Activated naive CD8-positive, alpha-beta T cell treated with anti-CD3 and anti-CD28 coated beads for 36 hours (primary cell): ENCODE measurements at places on chromosomes 13 and 19.

DNA sequence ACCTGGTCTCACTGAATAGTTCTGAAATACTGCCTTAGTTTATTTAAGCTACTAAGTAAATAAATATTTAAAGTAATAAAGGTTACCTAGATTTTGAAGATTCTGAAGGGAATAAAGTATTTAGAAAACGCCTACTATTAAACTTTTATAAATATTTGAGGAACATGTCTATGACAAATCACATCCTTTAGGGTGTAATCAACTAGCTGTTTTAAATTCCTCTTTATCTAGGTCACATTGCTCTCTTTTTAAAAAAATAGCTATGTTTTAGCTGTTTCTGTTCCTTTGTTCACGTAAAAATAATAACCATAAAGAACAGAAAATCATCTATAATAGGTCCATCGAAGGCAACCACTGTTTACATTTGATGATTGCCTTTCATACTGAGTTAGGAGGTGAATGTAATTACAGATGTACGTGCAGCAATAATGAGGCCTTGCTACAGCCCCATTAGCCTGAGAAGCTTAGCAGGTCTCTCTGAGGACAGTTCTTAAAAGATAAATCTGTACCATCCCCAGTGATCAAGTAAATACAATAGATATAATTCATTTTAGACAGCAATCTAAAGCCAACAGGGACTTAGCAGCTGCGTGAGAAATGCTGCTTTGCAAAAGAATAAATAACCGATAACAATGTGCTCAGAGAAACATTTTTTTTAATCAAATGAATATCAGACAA, 449.5 kb downstream of the LIG4 start:
- H3K27ac ChIP-seq: no peak overlapping the region
- no peaks in the 10 kb centered on the region for H3K27me3 ChIP-seq
- no peaks in the 10 kb centered on the region for H3K4me1 ChIP-seq
- no peak for DNase-seq

DNA sequence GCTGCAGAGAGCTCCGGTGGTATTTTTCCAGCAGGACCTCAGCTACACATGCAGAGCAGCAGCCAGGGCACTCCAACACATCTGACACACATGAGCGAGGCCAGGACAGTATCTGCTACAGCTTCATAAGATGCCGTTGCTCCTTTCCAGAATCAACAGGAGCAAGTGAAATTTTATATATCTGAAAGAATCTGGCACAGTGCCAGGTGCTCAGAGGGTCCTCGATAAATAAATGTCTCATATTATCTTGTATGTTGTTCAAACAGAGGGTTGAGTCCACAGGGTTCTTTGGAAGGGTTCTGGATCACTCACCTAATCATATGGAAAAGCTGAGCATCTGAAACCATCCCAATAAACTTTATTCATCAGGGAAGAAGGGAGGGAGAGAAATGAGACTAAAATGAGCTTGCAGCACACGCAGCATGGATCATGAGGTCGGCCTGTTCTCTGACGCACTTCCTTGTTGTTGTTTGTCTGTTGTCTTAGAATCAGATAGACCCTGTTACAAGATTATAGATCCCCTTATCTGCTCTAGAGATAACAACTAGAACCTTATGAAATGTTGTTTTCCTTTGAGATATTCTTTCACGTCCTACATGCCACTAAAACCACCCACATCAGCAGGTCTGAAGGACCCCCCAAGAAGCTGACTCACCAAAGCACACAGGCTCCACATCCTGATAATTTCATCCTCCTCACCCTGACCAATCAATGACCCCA, 3.2 kb upstream of the METTL21C start:
- H3K4me3 ChIP-seq: no peak overlapping the region
- no peaks in the 10 kb centered on the region for H3K36me3 ChIP-seq
- peaks cover 14% of the 10 kb centered on the region for H3K27me3 ChIP-seq
- H3K27ac ChIP-seq: no peak overlapping the region
- DNase-seq: no peak
- H3K4me1 ChIP-seq: no peaks in the 10 kb centered on the region

- no peak for DNase-seq
- H3K4me3 ChIP-seq: no peak overlapping the region
- H3K27ac ChIP-seq: no peak overlapping the region
- no peaks in the 10 kb centered on the region for H3K27me3 ChIP-seq
Observed at GRCh38 chr13:103068836-103069235, 2.6 kb upstream of the SLC10A2 start.

DNA sequence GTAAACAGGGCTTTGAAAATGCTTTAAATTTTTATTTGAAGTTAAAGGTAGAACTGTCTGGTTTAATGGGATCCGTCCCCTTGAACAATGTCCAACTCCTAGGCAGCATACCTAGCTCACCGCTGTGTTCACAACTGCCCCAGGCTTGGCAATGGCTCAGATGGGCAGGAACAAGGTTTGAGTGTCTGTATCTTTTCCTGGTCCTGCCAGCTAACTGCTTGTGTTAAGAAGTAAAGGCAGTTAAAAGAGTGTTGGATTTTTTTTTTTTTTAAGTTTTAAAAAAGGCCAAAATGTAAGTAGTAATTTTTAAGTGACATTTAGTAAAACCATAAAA, 66.7 kb upstream of the FNDC3A start:
- H3K27me3 ChIP-seq: peaks cover 9% of the 10 kb centered on the region
- no peak overlapping the region for H3K27ac ChIP-seq
- no peak for DNase-seq

DNA sequence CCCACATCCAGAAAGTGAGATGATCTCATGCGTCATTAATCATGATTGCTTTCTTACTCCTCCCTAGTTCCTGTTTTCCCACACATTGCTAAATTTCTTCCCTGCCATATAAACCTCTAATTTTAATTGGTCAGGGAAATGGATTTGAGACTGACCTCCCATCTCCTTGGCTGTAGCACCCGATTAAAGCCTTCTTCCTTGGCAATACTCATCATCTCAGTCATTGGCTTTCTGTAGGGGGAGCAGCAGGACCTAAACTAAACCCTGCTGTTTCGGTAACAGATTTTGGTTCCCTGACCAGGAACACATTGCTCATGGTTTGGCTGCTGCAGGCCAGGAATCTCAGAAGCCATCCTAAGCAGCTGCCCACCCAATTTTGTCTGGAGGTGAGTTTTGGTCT, 61.7 kb downstream of the SPRYD7 start:
- H3K27ac ChIP-seq: no peak overlapping the region
- peaks cover 5% of the 10 kb centered on the region for H3K36me3 ChIP-seq
- no peaks in the 10 kb centered on the region for H3K27me3 ChIP-seq
- H3K4me1 ChIP-seq: no peaks in the 10 kb centered on the region

GRCh38 chr13:64314331-64314730, 2898.7 kb upstream of the PCDH20 start:
- H3K27me3 ChIP-seq: no peaks in the 10 kb centered on the region
- H3K27ac ChIP-seq: no peak overlapping the region
- DNase-seq: no peak
- no peaks in the 10 kb centered on the region for H3K36me3 ChIP-seq
- H3K4me3 ChIP-seq: no peak overlapping the region

GRCh38 chr13:53135301-53135700, 106.7 kb downstream of the OLFM4 start:
- no peak for DNase-seq
- no peaks in the 10 kb centered on the region for H3K4me1 ChIP-seq
- no peaks in the 10 kb centered on the region for H3K27me3 ChIP-seq
- no peak overlapping the region for H3K27ac ChIP-seq
- H3K4me3 ChIP-seq: no peak overlapping the region
- H3K36me3 ChIP-seq: no peaks in the 10 kb centered on the region

GRCh38 chr13:99968521-99969452, 2.8 kb downstream of the ZIC5 start:
- peaks cover 21% of the 10 kb centered on the region for H3K4me1 ChIP-seq
- peak overlapping the region; percentile 68 for H3K4me3 ChIP-seq
- H3K27ac ChIP-seq: no peak overlapping the region
- H3K27me3 ChIP-seq: peaks cover 80% of the 10 kb centered on the region

DNA sequence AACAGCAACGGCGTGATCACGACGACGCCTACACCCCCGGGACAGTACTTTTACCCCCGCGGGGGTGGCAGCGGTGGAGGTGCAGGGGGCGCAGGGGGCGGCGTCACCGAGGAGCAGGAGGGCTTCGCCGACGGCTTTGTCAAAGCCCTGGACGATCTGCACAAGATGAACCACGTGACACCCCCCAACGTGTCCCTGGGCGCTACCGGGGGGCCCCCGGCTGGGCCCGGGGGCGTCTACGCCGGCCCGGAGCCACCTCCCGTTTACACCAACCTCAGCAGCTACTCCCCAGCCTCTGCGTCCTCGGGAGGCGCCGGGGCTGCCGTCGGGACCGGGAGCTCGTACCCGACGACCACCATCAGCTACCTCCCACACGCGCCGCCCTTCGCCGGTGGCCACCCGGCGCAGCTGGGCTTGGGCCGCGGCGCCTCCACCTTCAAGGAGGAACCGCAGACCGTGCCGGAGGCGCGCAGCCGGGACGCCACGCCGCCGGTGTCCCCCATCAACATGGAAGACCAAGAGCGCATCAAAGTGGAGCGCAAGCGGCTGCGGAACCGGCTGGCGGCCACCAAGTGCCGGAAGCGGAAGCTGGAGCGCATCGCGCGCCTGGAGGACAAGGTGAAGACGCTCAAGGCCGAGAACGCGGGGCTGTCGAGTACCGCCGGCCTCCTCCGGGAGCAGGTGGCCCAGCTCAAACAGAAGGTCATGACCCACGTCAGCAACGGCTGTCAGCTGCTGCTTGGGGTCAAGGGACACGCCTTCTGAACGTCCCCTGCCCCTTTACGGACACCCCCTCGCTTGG, 966 bp downstream of the JUNB start:
- no peaks in the 10 kb centered on the region for H3K27me3 ChIP-seq
- H3K4me3 ChIP-seq: peak overlapping the region; percentile 95
- DNase-seq: peak; percentile 85
- peaks cover 47% of the 10 kb centered on the region for H3K4me1 ChIP-seq
- H3K27ac ChIP-seq: peak overlapping the region; percentile 98
- H3K36me3 ChIP-seq: peaks cover 23% of the 10 kb centered on the region

GRCh38 chr19:41995959-41996797, 2.1 kb upstream of the ATP1A3 start:
- H3K4me1 ChIP-seq: peaks cover 17% of the 10 kb centered on the region
- H3K36me3 ChIP-seq: no peaks in the 10 kb centered on the region
- peaks cover 60% of the 10 kb centered on the region for H3K27me3 ChIP-seq
- no peak for DNase-seq
- no peak overlapping the region for H3K4me3 ChIP-seq

GRCh38 chr19:53158119-53158656, 665 bp downstream of the ZNF347 start:
- H3K4me1 ChIP-seq: peaks cover 13% of the 10 kb centered on the region
- DNase-seq: peak; percentile 44
- H3K27ac ChIP-seq: peak overlapping the region; percentile 83
- peak overlapping the region; percentile 83 for H3K4me3 ChIP-seq
- H3K27me3 ChIP-seq: no peaks in the 10 kb centered on the region
